CD8-positive, alpha-beta memory T cell (primary cell): ENCODE measurements at places on chromosomes 3 and 15. TPM values are rescaled to one million over a fixed set of nuclear protein-coding genes. Genes with fewer than 3 reads are reported as not detected.

MAP1A gene
- 0.92 TPM for total RNA-seq

DNA sequence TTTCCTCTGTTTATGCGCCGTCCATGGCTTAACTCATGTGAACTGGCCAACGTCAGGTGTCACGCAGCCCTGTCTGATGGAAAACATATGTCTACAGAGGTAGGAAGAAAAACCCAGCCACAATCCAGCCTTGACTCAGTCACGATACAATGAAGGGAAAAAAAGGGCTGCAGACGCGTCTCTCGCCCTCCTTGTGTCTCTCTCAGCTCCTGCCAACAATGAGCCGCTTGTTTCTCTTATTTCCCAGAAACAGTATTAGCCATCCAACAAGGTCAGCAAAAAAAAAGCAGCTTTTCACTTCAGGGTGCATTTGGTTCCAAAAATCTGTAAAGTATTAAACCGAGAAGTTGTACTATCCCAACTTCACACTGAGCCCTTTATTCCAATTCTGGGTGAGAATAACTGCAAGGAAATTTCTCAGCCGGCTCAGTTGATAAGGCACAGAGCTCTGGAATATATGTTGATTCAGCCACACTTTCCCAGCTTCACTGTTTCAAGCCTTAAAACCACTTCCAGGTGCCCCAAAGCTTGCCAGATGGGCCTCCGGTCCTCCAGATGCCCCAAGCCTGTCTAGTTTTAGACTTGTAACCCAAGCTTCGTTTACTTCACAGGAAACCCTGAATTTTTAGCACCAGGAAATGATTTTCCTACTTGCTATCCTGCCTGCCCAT lies 79.4 kb downstream of the TM4SF4 start:
- no peaks in the 10 kb centered on the region for H3K36me3 ChIP-seq
- H3K4me1 ChIP-seq = no peaks in the 10 kb centered on the region
- no peak for DNase-seq
- no peak overlapping the region for H3K4me3 ChIP-seq
- no peak overlapping the region for H3K27ac ChIP-seq

GRCh38 chr3:133441867-133442270 lies 42.0 kb downstream of the BFSP2 start:
- H3K36me3 ChIP-seq = no peaks in the 10 kb centered on the region
- no peaks in the 10 kb centered on the region for H3K27me3 ChIP-seq
- H3K27ac ChIP-seq = peak overlapping the region; percentile 36
- peaks cover 13% of the 10 kb centered on the region for H3K4me1 ChIP-seq
- DNase-seq = no peak
- peak overlapping the region; percentile 23 for H3K4me3 ChIP-seq

DNA sequence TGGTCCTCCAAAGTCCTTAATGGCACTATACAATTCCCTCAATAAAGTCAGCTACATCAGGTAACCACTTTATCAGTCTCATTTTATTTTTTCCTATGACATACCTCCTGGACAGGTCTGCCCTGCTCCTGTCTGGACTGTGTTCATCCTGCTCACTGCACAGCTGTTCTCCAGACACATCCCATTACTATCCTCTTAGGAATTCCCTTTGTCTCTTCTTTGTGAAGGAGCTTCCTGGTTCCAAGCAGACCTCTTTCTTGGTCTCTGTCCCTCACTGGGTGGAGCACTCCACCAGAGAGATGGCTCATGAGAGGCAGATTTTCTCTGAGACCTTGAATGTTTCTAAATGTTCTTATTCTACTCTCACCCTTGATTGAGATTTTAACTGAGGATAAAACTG lies 60.1 kb downstream of the KY start:
- H3K4me3 ChIP-seq = no peak overlapping the region
- no peak overlapping the region for H3K27ac ChIP-seq
- DNase-seq = no peak
- no peaks in the 10 kb centered on the region for H3K4me1 ChIP-seq
